ENCODE measurements at places on chromosomes 7 and 10.

DNA sequence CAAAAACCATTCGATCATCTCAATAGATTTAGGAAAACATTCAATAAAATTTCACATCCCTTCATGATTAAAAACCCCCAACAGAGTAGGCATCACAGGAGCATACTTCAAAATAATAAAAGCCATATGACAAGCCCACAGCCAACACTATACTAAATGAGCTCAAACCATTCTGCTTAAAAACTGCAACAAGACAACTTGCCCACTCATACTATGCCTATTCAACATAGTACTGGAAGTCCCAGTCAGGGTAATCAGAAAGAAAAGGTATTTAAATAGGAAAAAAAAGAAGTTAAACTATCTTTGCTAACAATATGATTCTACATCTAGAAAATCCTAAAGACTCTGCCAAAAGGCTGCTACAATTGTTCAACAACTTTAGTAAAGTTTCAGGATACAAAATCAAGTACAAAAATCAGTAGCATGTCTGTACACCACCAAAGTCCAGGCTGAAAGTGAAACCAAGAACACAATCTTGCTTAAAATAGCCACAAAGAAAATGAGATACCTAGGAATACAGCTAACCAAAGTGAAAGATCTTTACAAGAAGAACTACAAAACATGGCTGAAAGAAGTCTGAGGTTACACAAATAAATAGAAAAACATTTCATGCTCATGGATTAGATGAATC is 882.6 kb downstream of the GRM8 start:
- DNase-seq: no peak

DNA sequence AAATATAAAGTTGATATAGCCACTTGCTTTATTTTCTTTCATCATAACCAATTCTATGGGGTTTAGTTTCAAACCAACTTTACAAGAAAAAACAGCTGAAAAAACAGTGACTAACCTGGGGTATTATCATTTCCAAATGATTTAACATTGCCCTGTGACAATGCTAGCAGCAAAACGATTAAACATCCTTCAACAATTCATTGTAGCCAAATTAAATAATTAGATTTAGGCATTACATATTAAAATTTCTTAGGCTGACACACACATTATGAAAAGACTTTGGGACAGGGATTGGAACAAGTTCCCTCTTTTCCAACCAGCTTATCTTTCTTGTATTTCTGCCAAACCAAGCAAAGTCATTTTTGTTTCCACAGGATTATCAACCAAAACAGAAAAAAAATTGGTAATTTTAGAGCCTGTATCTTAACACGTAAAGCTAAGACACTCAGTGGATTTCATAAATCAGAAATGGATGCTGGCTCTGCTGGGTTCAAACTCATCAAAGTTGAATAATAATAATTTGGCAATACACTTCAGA is 84.0 kb downstream of the SEMA3D start:
- DNase-seq: no peak

DNA sequence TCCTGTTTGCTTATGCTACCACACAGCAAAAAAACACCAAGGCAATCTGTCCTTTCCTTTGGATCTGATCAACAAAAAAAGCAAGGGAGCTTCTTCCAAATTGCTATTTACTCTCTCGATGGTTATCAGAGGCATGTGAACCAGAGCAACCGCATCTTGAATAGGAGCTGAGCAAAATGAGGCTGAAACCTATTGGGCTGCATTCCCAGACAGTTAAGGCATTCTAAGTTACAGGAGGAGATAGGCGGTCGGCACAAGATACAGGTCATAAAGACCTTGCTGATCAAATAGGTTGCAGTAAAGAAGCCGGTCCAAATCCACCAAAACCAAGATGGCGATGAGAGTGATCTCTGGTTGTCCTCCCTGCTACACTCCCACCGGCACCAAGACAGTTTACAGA is 76.8 kb upstream of the FRMD4A start:
- no peak for DNase-seq

- no peak for DNase-seq
Observed at GRCh38 chr10:46330894-46331293, 44.1 kb downstream of the ANTXRL start.

- peak; percentile 35 for DNase-seq
Observed at GRCh38 chr10:119315128-119316001, 108.0 kb downstream of the GRK5 start.

DNA sequence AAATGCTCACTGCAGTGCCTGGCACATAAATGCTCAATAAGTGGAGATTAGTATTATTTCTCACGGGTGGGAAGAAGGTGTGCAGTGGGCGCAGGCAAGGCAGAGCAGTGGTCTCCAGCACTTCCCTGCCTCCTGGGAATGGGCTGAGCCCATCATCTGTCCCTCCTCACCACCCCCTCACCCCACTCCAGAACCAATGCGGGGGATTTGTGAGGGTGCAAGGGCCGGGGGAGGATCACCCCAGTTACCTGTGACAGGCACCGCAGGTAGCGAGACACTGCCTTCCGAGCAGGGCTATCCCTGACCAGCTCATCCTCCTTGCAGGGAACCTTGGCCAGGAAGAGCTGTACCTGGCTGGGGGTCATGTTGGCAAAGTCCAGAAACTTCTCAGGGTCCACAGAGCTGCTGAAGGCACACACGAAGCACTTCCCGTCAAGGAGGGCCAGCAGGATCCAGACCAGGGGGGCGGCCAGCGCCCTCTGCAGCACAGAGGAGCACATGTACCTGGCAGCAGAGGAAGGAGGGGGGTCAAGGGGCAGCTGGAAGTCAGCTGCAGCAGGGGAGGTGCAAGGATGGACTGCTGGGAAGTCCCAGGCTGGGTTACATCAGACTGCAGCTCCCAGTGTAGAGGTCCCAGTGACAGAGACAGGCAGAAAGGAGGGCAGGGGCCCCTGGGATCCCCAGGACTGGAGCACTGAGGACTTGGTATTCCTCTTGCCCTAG is 2.8 kb downstream of the CALHM3 start:
- no peak for DNase-seq

- no peak for DNase-seq
Observed at GRCh38 chr10:31929261-31930022, 811 bp upstream of the ARHGAP12 start.

DNA sequence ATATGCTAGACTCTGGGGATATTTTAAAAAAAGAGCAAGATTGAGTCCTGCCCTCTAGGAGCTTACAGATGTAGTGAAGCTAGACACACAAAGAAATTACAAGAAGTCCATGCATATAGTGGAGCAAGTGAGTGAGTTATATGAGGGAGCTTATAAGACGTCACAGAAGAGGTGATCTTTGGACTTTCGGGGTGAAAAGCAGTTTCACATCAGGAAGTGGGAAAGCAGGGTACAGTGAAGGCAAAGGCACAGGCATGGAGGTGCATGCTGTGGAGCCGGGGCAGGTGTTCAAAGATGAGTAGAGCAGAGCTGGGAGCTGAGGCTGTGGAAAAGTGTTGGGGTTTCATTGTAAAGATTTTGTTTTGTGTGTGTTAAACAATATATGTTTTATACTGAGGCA is 38.5 kb upstream of the EXOC6 start:
- no peak for DNase-seq

DNA sequence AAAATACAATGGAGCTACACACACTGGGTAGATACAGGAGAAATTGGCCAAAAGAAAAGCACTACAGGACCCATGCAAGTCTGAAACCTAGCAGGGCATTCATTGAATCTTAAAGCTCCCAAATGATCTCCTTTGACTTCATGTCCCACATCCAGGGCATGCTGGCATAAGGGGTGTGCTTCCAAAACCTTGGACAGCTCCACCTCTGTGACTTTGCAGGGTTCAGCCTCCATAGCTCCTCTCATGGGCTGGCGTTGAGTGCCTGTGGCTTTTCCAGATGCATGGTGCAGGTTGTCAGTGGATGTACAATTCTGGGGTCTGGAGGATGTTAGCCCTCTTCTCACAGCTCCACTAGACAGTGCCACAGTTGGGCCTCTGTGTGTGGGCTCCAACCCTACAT is 626.3 kb upstream of the POT1 start:
- no peak for DNase-seq

GRCh38 chr10:66916030-66916429 is 9.8 kb upstream of the LRRTM3 start:
- no peak for DNase-seq

GRCh38 chr10:17227367-17228090 is 512 bp upstream of the VIM start:
- no peak for DNase-seq

GRCh38 chr10:60767424-60767823 is 10.9 kb upstream of the CDK1 start:
- DNase-seq: no peak

DNA sequence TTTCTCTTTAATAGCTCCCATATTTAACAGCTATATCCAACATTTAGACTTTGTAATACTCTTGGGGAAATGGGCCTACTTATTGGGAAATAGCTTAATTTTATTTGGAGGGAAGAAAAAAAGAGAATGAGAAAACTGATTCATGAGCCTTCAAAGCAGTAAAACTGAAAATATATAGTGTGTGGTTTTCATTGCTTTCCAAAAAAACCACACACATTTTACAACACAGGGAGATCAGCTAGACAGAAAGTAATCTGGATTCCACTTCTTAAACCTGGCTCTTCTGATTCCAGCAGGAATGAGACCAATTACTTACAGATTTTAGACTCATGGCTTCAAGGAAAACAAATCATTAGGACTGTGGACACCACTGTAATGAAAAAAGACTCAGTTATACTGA is 48.7 kb downstream of the CH25H start:
- no peak for DNase-seq

GRCh38 chr7:16770657-16771329 is 17.2 kb downstream of the TSPAN13 start:
- no peak for DNase-seq

DNA sequence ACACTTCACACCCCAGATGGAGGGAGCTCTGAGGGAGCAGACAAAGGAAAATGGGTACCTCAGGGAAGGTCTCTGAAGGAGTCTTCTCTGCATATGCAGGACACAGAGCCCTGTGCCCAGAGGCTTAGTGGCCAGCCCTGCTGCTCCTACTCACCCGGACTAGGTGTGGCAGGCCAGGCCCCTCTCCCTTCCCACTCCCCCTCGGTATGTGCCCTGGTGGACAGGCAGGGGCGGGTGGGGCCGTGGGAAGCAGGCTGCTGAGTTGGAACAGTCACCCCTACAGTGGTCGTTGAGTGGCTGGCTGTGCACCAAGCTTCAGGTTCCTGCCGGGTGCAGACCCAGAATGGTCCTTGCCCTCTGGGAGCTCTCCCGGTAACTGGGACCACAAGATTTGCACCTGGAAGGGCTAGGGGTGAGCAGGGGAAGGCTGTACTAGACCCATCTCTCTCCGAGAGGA is 68.6 kb downstream of the ZMIZ1 start:
- DNase-seq: no peak

GRCh38 chr10:27658788-27659187 is 86.8 kb downstream of the MKX start:
- DNase-seq: peak; percentile 23

- DNase-seq: no peak
Observed at GRCh38 chr10:89566992-89567391, 31.6 kb upstream of the SLC16A12 start.

GRCh38 chr10:23918839-23919238 is 290.1 kb upstream of the KIAA1217 start:
- DNase-seq: no peak

DNA sequence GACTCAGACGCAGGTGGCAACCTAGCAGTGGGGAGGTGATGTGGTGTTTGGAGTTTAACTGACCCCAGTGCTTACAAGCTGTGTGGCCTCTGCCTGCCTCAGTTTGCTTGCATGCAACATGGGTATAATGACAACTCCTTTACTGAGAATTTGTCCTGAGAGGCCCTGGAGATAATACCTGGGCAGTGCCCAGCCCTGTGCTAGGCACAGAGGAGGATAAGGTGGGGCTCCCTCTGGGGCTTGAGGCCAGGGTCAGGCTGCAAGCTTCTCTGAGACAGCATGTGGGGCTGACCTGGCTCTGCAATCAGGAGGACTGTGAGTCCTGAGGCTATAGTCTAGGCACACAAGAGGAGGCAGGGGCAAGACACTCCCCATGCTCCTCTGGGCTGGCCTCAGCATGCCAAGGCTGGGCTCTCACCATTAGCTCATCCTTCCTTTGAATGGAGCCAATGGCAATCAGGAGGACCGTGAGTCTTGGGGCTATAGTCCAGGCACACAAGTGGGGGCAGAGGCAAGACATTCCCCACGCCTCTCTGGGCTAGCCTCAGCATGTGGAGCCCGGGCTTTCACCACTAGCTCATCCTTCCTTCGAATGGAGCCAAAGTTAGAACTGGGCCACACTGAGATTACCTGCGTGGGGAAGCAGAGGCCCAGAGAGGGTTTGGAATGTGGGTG is 147.9 kb downstream of the RPS24 start:
- DNase-seq: no peak

DNA sequence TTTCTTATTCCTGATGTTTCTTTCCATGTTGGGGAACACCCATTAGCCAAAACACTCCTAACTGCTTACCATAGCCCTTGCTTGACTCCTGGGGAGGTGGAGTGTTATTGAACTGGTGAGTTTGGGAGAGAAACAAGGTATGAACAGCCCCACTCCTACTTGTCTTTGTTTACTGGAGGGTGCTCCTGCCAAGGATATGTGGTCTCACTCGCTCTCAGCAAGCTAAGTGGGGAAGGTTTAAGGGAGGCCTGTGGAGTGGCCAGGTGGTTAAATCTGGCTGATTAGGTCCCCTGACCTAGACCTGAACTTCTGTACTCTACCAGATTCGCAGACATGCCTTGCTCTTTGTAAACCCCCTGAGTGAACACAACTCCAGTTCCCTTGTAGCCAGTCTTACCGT is 300.1 kb downstream of the PTEN start:
- DNase-seq: no peak

DNA sequence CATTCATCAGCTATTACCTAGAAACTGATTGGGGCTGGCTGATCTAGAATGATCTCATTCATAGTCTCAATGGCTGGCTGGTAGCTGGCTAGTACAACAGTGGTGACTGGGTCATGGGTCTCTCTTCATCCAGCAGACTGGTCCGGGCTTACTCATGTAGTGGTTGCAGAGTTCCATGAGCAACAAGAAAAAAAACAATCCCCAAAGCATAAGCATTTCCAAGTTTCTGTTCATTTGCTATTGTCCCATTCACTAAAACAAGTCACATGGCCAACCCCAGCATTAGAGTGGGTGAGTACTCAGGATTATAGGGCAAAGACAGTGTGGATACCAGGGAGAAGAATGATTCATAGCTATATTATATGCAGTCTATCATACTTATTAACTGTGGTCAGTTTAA is 85.2 kb upstream of the SEMA3C start:
- DNase-seq: peak; percentile 29

DNA sequence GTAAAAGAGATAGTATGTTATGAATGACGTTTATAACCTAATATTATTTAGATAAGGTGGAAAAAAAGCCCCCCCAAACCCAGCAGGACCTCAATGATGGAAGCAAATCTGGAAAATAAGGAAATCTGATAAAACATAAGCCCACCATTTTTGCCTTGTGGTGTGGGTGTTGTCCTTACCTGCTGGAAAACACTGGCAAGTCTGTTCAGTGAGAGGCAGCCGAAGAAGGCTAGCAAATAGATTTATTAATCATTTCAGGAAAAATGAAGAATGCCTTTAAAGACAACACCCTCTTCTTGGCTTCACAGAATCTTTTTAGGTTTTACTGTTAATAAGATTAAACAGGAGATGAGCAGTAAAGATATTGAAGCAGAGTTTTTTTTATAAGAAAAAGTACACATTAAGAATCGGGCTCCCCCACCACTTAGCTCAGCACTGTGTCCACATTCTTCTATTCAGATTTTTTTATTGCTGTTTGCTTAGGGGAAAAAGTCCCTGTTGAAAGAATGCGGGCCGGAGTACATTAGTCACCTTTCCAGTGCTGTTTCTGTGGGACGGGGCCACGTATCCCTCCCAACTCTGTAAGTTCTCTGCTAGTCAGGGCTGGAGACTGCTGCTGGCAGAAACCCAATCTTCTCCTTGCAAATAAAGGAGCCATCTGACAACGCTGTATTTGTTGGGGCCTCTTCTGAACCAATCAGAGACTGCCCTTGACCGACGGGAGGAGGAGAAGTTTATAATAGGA is 104.1 kb downstream of the EVX1 start:
- DNase-seq: peak; percentile 15

Data from HS-27A (cell line).